ENCODE measurements at places on chromosomes 12 and 14.

DNA sequence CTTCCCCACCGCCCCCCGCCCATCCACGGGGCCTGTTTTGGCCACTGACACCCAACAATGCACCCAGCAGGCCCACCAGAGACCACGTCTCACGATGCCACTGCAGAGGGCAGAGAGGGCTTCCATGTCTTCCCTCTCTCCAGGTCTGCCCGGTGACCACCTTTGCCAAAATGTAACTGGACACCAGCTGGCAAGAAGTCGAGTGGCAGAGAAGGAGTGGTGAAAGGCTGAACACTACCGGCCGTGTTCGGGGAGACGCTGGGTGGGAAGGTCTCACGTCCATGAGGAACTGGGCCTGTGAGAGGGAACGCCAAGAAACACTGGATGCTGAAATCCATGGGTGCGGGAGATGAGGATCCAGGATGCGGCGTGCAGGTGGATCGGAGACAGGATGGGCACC, 308.2 kb downstream of the ADGRD1 start:
- H3K27me3 ChIP-seq: peaks cover 32% of the 10 kb centered on the region
- no peaks in the 10 kb centered on the region for H3K36me3 ChIP-seq

GRCh38 chr12:118311666-118312065, 61.0 kb downstream of the TAOK3 start:
- H3K4me1 ChIP-seq: peaks cover 58% of the 10 kb centered on the region
- no peak overlapping the region for H3K27ac ChIP-seq
- H3K27me3 ChIP-seq: no peaks in the 10 kb centered on the region
- DNase-seq: no peak
- no peak overlapping the region for H3K4me3 ChIP-seq

DNA sequence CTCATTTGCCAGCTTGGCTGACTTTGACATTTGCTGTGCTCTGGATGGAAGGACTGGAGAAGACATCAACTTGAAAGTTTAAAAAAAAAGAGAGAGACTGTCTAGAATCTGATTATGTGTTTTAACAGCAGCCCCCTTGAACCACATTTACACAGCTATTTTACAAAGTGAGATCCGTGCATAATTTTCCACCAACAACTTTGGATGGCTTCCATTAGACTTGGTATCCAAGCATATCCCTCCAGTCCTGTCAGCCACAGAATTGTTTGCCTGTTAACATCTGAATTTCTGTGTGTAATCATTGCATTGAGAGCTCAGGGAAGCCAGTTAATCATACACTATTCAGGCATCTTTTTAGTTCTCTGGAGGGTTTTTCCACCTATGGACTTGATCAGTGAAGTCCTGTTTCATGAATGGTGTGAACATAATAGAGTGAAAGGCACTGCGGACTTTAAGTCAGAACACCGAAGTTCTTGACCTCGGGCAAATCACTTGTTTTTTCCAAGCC, 93.7 kb downstream of the SAMD4A start:
- no peak overlapping the region for H3K4me3 ChIP-seq
- H3K4me1 ChIP-seq: no peaks in the 10 kb centered on the region
- H3K27ac ChIP-seq: no peak overlapping the region
- no peaks in the 10 kb centered on the region for H3K36me3 ChIP-seq
- H3K27me3 ChIP-seq: peaks cover 93% of the 10 kb centered on the region
- DNase-seq: no peak

- no peak overlapping the region for H3K27ac ChIP-seq
- no peaks in the 10 kb centered on the region for H3K4me1 ChIP-seq
- H3K36me3 ChIP-seq: no peaks in the 10 kb centered on the region
Measured at GRCh38 chr12:67758119-67758518, 109.6 kb downstream of the DYRK2 start.

- no peaks in the 10 kb centered on the region for H3K27me3 ChIP-seq
- no peak overlapping the region for H3K4me3 ChIP-seq
- peaks cover 4% of the 10 kb centered on the region for H3K4me1 ChIP-seq
- no peak for DNase-seq
- H3K36me3 ChIP-seq: peaks cover 3% of the 10 kb centered on the region
Measured at GRCh38 chr12:106682594-106683234, 91.8 kb upstream of the RIC8B start.

DNA sequence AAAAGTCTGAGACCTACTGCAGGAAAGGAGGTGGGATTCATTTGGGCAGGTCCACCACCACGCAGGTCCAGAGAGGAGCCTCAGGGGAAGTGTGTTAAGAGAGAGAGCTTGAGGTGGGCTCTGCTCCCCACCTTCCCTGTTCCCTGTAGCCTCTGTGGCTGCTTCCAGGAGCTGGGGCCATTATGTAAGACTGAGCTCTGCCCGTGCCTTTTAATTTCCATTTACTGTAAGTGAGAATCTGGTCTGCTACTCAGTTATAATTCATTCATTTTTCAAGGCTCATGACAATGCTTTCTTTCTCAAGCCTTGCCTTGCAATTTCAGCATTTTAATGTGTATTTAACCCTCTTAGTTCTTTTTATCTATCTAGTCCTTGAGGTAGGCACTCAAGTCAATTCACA, 8.3 kb downstream of the SLC4A8 start:
- no peak overlapping the region for H3K27ac ChIP-seq
- no peak overlapping the region for H3K4me3 ChIP-seq
- no peak for DNase-seq

DNA sequence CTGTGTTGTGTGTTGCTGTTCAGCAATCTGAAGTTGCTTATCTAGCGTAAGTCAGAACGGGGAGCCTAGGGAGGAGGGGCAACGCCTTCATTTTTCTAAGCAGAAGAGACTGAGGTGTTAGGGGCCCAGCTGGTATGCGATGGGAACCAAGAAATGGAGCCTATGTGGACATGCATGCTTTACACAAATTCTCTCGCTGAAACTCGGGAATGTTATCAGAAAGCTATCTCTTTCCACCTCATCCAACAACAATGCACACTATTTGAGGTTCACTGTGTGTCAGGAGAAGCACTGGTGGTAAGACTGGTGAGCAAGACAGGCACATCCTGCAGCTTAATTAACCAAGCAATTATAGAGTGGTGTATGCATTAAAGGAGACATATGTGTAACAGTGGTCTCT, 89.7 kb downstream of the NRXN3 start:
- DNase-seq: no peak
- no peaks in the 10 kb centered on the region for H3K4me1 ChIP-seq

DNA sequence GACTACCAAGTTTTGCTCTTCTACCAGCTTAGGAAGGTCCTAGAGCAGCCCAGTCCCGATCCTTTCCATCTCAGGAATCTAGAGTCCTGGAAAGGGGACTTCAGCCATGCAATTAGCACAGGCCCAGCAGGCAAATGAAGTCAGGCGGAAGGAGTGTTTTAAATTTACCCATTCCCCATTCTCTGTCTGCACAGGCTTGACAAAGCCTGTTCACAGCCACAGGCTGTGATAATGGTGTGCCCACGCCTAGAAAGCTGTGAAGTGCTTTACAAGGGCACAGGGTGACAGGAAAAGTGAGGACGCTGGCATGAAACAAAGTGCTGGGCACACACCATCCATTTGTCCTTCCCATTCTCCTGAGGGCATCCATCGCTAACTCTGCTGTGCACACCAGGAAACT, 79.0 kb downstream of the PITPNM2 start:
- DNase-seq: no peak
- peak overlapping the region; percentile 29 for H3K27ac ChIP-seq
- peaks cover 6% of the 10 kb centered on the region for H3K36me3 ChIP-seq
- no peaks in the 10 kb centered on the region for H3K27me3 ChIP-seq
- peak overlapping the region; percentile 21 for H3K4me3 ChIP-seq
- H3K4me1 ChIP-seq: peaks cover 47% of the 10 kb centered on the region

- DNase-seq: no peak
- H3K4me1 ChIP-seq: peaks cover 4% of the 10 kb centered on the region
- H3K4me3 ChIP-seq: no peak overlapping the region
- no peaks in the 10 kb centered on the region for H3K27me3 ChIP-seq
Measured at GRCh38 chr12:46351138-46351537, 21.4 kb downstream of the SLC38A2 start.

DNA sequence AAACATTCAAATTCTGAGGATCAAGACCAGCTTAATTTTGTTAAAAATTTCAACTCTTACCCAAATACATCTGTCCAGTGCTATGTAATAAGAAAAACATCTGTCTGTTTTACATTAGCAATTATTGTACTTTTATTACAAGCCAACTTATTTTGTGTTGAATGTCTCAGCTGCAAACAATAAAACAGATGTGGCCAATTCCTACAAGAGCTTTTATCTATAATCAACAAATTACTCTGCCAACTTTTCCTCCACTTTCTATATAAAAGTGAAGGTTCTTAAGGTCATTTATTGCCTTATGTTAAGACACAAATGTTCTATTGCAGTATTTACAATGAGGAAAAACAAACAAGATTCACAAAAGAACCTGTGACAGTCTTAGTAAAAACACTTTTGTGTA, 72.7 kb downstream of the NOVA1 start:
- DNase-seq: no peak
- no peaks in the 10 kb centered on the region for H3K27me3 ChIP-seq
- no peaks in the 10 kb centered on the region for H3K4me1 ChIP-seq
- H3K36me3 ChIP-seq: no peaks in the 10 kb centered on the region
- H3K4me3 ChIP-seq: no peak overlapping the region
- no peak overlapping the region for H3K27ac ChIP-seq

GRCh38 chr14:38851111-38851510, 251.9 kb downstream of the SEC23A start:
- no peaks in the 10 kb centered on the region for H3K4me1 ChIP-seq
- no peaks in the 10 kb centered on the region for H3K27me3 ChIP-seq
- no peak overlapping the region for H3K27ac ChIP-seq
- no peak for DNase-seq
- no peak overlapping the region for H3K4me3 ChIP-seq
- H3K36me3 ChIP-seq: no peaks in the 10 kb centered on the region

GRCh38 chr12:117521346-117521745, 159.9 kb upstream of the NOS1 start:
- no peak for DNase-seq
- no peak overlapping the region for H3K4me3 ChIP-seq
- peaks cover 7% of the 10 kb centered on the region for H3K27me3 ChIP-seq
- H3K4me1 ChIP-seq: no peaks in the 10 kb centered on the region

DNA sequence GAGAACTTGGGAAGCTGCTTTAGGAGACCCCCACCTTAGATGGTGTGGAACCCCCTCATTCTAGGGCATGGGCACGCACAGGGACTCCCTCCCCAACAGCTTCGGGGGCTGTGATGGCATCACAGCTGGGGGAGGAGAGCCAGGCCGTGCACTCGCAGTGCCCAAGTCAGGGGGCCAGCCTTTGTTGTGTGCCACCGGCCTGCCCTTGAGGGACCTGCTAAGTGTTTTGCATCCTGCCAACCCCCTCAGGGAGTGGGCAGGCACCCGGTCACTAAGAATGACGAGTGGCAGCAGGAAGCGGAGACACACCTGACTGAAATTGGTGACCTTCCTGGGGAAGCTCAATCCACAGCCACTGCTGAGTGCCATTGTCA, 334.9 kb upstream of the SFSWAP start:
- H3K4me1 ChIP-seq: no peaks in the 10 kb centered on the region
- no peaks in the 10 kb centered on the region for H3K36me3 ChIP-seq
- no peak for DNase-seq
- H3K27me3 ChIP-seq: peaks cover 13% of the 10 kb centered on the region
- no peak overlapping the region for H3K27ac ChIP-seq

- DNase-seq: no peak
- peaks cover 44% of the 10 kb centered on the region for H3K27me3 ChIP-seq
- no peak overlapping the region for H3K4me3 ChIP-seq
- H3K36me3 ChIP-seq: no peaks in the 10 kb centered on the region
- no peaks in the 10 kb centered on the region for H3K4me1 ChIP-seq
- no peak overlapping the region for H3K27ac ChIP-seq
Measured at GRCh38 chr12:114481200-114481535, 75.2 kb upstream of the TBX5 start.

DNA sequence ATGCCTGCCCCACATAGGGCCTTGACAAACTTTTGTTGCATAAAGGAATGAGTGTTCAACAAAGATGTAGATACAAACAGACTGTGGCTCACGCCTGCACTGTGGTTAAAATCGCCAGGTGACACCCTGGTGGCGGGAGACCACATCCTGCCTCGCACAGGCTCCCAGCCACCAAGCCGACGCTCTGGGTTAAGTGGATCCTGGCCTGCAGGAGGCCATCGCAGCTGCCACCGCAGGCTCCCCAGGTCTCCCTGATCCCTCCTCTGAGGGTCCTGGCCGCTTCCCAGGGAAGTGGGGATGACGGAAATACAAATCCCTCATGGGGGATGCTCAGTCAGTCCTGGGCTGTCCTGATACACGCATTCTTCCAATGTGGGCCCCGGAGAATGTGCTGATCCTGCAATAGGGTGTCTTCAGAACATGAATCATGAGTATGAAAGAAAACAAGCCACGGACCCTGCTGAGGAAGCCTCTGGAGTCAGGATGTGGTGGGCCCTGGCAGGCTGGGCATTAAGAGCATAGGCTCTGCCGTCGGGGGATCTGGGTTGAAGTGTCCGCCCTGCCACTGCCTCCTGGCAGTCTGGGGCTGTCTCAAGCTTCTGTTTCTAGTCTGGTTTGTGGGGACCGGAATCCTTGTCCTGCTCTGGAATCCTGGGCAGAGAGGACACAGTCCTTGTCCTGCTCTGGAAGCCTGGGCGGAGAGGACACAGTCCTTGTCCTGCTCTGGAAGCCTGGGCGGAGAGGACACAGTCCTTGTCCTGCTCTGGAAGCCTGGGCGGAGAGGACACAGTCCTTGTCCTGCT, 53.5 kb upstream of the BEGAIN start:
- H3K36me3 ChIP-seq: peaks cover 16% of the 10 kb centered on the region
- peaks cover 7% of the 10 kb centered on the region for H3K27me3 ChIP-seq
- H3K27ac ChIP-seq: peak overlapping the region; percentile 95

GRCh38 chr14:59342516-59343484, 122.4 kb downstream of the GPR135 start:
- H3K4me3 ChIP-seq: no peak overlapping the region
- no peaks in the 10 kb centered on the region for H3K27me3 ChIP-seq
- H3K27ac ChIP-seq: no peak overlapping the region
- H3K36me3 ChIP-seq: no peaks in the 10 kb centered on the region
- H3K4me1 ChIP-seq: no peaks in the 10 kb centered on the region

DNA sequence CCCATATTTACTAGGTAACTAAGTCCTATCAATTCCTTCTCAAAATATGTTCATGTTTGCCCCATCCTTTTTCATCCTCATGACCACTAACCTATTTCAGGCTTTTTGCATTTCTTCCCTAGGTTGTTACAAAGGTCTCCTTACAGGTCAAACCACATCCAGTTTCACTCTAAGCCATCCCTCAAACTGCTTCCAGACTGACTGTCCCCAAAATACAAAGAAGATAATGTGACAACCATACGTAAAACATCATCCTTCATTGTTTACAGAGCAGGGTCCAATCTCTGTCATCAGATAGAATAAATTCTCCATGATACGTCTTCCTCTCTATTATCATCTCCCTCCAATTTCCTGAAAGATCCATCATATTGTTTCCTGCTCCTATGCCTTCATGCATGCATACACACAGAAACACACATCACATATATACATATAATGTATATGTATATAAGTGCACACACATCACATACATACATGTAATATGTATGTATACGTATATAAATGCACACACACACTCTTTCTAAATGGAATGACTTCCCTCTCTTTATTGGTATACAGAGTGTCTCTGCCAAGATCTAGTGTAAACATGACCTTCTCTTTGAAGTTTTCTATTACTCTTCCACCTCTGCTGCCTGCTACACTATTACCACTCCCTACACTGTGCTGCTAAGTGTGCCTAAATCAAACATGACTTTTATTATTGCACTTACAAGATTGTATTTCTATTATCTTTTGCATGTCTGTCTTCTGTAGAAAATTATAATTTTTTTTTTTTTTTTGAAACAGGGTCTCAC, 30.7 kb upstream of the EPS8 start:
- DNase-seq: no peak
- H3K4me3 ChIP-seq: no peak overlapping the region
- no peaks in the 10 kb centered on the region for H3K36me3 ChIP-seq
- no peak overlapping the region for H3K27ac ChIP-seq
- H3K4me1 ChIP-seq: no peaks in the 10 kb centered on the region

Data from effector memory CD8-positive, alpha-beta T cell (primary cell).